ENCODE measurements at places on chromosomes 6 and 20.

DNA sequence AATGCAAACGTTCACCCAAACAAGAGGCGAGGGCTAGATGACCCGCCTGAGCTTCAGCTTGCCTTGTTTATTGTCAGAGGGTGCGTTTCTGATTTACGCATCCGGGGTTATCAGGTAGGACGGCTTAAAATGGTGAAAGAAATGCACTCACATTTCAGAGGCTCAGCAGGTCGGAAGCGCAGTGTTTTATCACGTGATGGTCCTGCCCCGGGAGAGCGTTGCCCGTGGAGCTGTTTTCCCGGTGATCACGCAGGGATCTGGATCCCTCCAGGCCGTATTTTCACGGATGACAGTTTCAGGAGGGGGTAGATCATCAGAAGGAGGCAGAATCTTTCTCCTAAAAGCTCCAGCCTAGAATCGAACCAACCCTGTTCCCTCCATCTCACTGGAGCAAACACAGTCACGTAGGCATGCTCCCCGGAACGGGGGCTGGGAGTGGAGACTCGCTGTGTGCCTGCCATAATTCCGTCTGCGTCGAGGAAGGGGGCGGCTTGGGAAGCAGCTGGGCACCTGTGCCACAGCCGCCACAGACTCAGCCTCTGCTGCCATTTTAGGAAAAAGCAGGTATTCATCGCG is 121.7 kb downstream of the SMOC2 start:
- no peak for DNase-seq

- no peak for DNase-seq
These were observed 88.9 kb upstream of the MRPS10 start for GRCh38 chr6:42306439-42307140.

DNA sequence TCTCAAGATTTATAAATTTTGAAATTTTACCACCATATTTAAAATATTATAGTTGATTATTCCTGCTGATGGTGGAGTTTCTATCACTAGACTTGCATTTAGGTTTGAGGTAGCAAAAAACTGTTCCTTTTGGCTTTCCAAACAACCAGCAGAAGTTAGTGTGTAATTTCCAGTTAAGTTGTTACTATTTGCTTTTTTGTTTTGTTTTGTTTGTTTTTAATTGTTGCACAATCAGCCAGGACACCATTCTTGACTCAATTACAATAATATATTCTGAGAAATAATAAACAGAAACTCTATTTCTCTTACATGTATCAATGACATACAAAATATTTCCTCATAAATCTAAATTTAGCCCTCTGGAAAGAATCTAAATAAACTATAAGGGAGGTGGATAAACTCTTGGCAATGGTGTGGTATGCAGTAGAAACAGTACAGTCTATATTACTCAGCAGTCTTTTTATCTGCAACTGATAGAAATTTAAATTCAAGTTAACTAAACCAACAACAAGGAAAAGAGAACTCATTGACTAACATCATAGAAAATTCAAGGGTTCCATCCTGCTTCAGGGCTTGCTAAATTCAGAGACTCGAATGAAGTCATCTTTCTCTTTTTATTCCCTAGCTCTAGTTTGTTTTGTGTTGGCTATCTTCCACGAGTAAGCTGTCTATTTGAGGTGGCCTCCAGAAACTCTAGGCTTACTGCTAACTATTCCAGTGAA is 19.4 kb upstream of the COL19A1 start:
- DNase-seq = no peak

DNA sequence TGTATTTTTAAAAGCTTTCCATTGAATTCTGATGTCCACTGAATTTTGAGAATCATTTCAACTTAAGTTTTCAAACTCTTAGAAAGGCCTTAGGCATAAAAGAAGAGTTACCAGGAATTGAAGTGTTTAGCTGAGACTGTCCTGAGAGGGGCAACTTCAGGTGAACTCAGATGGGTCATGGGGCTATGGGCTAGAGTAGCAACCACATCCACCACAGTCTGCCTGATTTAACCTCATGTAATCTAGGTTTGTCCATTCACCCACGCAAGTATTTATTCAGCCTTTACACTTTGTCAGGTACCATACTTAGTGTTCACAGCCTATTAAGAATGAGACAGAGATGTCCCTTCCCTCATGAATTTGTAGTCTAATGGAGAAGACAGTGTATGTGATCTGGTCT is 501.0 kb downstream of the KIF16B start:
- DNase-seq = no peak

GRCh38 chr6:161111261-161111660 is 119.7 kb downstream of the MAP3K4 start:
- no peak for DNase-seq

GRCh38 chr20:36655004-36655403 is 9.0 kb upstream of the SLA2 start:
- DNase-seq = no peak

DNA sequence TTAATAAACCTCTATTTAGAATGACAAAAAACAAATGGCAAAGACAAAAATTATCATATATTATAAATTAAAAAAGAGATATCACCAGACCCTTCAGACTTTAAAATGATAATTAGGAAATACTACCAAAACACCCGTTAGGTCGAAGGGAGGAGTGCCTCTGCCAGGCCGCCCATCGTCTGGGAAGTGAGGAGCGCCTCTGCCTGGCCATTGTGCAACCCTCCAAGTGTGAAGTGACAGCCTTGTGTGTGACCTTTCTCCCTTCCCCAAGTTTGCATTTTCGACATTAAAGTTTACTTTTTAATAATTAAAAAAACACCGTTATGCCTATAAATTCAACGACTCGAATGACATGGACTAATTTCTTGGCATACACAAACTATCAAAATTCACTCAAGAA is 64.5 kb upstream of the TASP1 start:
- no peak for DNase-seq

DNA sequence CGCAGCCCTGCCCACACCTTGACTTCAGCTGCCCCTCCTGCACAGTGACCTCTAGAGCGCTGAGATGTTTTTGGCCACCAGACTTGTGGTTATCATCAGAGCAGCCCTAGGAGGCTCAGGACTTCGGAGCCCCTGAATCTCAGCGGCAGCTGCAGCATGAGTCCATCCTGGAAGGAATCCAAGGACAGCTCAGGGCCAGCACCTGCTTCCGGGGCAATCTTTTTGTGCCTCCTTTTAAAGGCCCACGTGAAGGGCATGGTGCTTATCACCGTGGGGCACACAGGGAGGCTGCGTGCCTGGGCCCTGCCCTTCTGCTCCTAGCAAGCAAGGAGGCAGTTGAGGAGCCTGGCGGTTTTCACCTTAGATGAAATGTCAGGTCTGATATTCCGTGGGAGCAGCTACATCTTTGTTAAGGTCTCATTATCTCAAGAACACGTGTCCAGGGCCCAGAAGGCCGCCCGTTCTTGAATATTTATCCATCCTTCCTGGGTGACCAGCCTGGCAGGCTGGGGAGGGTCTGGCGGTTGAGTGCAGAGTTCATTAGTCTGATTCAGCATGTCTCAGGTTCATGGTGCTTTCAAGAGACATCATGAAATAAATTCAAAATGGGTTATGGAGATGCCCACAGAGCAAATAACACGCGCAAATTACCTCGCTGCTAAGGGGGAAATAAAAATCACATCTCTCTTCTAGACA is 392.4 kb downstream of the TAF4 start:
- no peak for DNase-seq

GRCh38 chr6:82006027-82006738 is 241.4 kb downstream of the IBTK start:
- no peak for DNase-seq

DNA sequence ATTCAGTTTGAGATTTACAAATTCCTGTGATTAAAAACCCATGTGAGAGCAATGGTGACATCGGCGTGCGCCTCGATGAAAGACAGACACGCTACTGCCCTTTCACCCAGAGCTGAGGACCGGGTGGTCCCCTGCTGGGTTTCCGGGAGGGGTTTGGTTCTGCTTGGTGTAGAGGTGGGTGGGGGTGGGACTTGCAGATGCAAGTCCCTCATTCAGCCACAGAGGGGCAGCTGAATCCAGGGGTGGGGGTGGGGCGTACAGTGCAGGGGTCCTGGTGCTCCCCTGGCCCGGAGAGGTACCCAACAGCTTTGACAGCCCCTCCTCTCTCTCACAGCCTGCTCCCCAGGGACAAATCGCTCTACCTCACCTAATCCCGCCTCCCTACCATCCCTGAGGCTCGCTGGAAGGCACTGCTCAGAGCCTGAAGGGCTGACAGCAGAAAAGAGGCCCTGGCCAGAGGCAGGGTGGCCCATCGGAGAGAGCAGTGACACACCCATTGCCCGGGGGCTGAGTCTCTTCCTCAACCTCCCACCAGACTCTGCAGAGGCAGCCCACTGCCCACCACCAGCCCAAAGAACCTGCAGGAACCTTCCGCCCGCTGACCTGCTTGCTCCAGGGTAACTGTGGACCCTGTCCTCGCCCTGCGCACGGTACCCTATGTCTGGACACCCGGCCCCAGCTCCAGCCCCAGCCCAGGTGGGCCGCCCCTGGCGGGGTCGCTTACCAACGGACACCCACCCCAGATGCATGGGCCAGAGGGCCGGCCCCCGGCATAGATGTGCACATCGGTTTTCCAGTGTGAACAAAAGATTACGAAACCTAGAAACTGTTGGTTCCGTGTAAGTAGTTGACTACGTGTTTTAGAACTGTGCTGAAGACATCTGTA is 118.4 kb downstream of the JPH2 start:
- DNase-seq = no peak

GRCh38 chr6:104597541-104598050 is 262.1 kb downstream of the HACE1 start:
- no peak for DNase-seq

DNA sequence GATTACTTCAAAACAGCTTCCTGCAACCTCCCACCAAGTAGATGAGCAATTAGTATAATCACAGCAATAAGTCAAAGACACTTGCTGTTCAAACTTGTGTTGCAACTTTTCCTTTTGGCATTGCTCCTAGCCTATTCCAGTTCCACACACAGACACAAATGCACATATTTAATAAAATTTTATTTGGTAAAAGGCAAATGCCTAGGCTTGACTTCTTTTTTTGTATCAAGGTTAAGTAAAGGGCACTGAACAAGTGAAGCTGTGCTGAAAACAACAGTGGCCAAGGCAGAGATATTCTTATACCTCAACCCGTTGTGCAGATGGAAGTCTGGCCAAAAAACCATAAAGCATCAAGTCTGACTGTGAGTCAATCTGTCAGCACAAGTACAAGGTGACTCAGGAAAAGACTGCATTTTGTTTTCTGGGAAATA is 708.4 kb upstream of the CITED2 start:
- no peak for DNase-seq

DNA sequence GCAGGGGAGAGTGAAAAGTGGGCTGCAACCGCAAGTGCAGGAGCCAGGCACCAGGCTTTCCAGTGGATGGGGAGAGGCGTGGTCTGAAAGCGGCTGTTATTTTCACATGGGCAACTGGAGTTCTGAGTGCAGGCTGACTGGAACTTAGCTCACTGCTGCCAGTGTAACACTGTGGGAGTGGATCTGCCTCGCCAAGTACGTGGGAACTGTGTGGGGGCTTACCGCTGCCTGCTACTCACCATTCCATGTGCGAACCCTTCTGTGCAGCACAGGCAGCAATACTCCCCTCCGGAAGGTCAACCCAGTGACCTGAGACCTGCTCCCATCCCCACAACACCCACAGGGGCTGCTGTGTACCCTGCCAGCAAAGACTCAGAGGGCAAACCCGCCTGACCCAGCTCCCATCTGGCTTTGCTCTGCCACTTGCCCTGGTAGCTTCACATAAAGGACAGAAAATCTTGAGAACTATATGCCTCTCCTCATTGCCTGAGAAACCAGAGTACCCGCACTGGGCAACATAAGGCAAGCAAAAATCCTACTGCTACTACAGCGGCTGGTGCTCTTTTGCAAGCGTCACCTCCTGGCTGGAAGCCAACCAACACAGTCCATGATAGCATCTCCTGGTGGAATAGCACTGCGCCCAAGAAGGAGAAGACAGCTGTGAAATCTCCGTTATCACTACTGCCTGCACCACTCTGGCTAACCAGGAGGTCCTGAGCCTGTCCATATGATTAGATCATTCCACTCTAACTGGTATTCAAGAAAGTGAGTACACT is 54.4 kb upstream of the SIRPG start:
- no peak for DNase-seq

DNA sequence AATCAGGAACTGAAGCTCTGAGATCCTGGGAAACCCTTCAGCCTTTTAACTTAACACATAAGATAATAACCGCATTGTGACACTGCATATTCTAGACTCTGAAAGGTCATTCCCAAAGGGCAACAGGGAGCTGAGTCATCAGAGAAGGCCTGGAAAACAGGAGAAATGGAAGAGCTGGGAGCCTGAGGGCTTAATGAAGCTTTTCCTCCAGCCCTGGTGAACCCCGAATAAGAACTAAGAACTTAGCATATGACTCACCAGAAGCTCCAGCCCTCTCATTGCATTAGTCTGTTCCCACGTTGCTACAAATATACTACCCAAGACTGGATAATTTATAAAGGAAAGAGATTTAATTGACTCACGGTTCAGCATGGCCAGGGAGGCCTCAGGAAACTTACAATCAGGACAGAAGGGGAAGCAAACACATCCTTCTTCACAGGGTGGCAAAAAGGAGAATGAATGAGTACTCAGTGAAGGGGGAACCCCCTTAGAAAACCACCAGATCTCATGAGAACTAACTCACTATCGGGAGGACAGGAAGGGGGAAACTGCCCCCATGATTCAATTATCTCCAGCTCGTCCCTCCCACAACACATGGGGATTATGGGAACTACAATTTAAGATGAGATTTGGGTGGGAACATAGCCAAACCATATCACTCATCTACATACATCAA is 648.5 kb downstream of the TFAP2A start:
- DNase-seq = no peak

DNA sequence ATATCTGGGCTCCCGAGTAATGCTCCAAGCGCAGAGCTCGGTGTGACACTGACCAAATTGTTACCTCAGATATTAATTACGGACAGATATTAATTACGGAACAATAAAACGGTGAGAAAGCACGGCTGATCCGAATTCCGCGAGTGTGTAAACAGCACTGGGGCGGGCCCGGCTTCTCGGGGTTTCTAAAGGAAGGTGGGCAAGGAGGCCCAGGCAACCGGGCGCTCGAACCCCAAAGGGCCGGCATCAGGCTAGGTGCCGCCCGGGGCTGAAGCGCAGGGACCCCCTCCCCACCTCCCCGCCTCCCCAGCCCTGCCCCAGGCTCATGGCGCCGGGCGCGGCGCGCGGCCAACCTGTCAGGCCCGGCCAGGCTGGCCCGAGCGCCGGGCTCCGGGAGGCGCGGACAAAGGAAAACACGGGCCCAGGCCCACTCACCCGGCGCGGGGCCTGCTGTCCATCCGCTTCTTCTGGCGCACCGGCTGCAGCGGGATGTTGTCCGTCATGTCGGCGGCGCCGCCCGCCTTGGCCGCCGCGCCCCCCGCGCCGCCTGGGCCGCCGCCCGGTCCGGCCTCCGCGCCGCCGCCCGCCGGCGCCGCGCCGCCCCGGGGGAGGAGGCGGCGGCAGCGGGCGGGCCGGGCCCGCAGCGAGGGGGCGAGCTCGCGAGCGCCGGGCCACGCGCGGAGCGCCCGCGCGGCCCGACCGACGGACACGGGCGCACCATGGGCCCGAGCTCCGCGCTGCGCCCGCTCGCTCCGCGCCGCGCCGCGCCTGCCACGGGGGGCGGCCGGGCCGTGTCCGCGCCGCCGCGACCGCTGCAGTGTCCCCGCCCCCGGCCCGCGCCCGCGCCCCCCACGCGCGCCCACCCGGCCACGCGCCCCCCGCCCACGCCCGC is at the start of gene ATP9A:
ATP9A (minus strand) TSS at position 524 of the 892 bp plus-strand sequence; CDS start at position 503, 21 bp downstream.
- DNase-seq = peak; percentile 64

All from ovary (tissue), 10 donors.